T47D (cell line): ENCODE measurements at places on chromosomes 13 and 19.

DNA sequence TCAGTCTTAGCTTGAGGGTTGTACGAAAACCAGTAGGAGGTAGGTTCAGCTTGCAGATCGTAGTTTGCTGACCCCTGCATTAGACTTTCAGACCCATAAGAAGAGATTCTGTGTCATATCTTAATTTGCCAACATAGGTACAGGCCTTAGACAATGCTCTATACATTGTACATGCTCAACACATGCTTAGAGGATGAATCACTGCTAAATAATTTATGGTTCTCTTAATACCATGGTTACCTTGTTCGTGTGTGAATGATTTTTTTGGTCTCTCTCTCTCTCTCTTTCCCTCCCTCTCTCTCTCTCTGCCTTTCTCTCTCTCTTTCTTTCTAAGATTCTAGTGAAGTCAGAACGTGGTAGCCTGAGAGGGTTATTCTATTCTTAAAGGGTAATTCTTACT, 112.2 kb downstream of the FGF14 start:
- no peak for DNase-seq

- no peak for DNase-seq
Observed at GRCh38 chr19:1366899-1367870, 16.5 kb upstream of the NDUFS7 start.

GRCh38 chr13:67150608-67151007, 79.5 kb downstream of the PCDH9 start:
- peak; percentile 9 for DNase-seq

- no peak for DNase-seq
Observed at GRCh38 chr13:93425411-93425810, 198.8 kb downstream of the GPC6 start.

- DNase-seq = no peak
Observed at GRCh38 chr13:112103961-112104880, 37.3 kb downstream of the SOX1 start.

- DNase-seq = no peak
Observed at GRCh38 chr13:108220041-108220440, 1.8 kb downstream of the ABHD13 start.
